ENCODE measurements at places on chromosomes 2 and 18. TPM values are rescaled to one million over a fixed set of nuclear protein-coding genes. Genes with fewer than 3 reads are reported as not detected.

Gene CAD
- 27.1 TPM for total RNA-seq

Gene MPHOSPH10
- 27.9 TPM for total RNA-seq

Gene ING5
- 36.5 TPM for total RNA-seq

Gene LTBP1
- total RNA-seq: 36.0 TPM

Gene PLCL1
- 7.7 TPM for total RNA-seq

- H3K27me3 ChIP-seq: no peaks in the 10 kb centered on the region
- no peak overlapping the region for H3K4me3 ChIP-seq
- H3K4me1 ChIP-seq: peaks cover 4% of the 10 kb centered on the region
- no peak for DNase-seq
Measured at GRCh38 chr2:235614176-235614860, 120.5 kb downstream of the AGAP1 start.

DNA sequence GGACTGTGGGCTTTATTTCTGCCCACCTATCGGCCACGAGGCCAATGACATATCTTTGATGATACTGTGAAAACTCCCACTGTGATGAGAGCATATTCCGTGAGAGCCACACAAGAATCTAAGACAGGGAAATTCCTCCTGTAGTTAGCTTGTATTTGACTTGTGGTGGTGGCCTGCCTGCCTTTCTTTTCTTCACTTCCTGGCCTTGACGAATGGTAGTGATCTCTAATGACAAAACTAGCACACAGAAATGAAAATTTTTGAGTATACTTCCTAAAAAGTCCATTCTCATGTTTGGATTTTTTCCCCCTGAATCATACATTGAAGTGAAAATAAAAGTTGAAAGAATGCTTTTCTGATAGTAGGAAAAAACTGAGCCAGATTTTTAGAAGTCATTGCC lies 94.4 kb downstream of the MGAT5 start:
- DNase-seq: no peak
- H3K4me3 ChIP-seq: no peak overlapping the region
- H3K4me1 ChIP-seq: no peaks in the 10 kb centered on the region
- H3K27ac ChIP-seq: no peak overlapping the region
- H3K27me3 ChIP-seq: no peaks in the 10 kb centered on the region

DNA sequence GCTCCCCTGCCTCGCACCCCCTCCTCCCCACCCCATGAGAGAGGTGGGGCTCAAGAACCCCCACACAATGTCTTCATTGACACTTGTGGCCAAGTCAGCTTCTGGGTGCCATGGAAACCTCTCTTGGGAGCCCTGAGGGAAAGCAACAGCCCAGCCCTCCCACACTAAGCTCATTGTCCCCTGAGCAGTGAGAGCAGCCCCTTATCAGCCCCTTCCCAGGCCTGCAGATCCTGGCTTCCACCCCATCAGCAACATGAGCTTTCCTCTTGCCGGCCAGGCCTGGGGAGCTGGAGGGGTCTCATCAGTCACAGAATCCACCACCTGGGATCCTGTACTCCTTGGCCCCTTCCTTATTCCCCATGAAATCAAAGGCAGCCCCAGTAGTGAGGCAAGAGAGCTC lies 107.8 kb upstream of the ST3GAL5 start:
- no peak for DNase-seq
- no peaks in the 10 kb centered on the region for H3K27me3 ChIP-seq
- H3K4me3 ChIP-seq: no peak overlapping the region
- peaks cover 64% of the 10 kb centered on the region for H3K4me1 ChIP-seq
- peak overlapping the region; percentile 85 for H3K27ac ChIP-seq

DNA sequence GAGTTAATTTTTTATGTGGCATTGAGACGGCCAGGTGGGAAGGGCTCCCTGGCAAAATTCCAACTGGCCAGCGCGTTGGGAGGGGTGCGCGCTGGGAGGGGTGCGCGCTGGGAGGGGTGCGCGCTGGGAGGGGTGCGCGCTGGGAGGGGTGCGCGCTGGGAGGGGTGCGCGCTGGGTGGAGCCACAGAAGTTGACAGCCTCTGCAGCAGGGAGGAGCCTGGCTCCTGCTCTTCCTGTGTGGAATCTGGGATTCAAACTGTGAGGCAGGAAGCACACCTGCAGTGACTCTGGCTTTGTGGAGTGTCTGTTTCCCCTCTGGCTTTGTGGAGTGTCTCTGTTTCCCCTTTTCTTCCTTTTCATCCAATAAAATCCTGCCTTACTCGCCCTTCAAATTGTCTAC lies 147.9 kb upstream of the CBLN2 start:
- DNase-seq: no peak
- no peak overlapping the region for H3K27ac ChIP-seq
- H3K4me3 ChIP-seq: peak overlapping the region; percentile 23
- no peaks in the 10 kb centered on the region for H3K4me1 ChIP-seq
- H3K27me3 ChIP-seq: no peaks in the 10 kb centered on the region

DNA sequence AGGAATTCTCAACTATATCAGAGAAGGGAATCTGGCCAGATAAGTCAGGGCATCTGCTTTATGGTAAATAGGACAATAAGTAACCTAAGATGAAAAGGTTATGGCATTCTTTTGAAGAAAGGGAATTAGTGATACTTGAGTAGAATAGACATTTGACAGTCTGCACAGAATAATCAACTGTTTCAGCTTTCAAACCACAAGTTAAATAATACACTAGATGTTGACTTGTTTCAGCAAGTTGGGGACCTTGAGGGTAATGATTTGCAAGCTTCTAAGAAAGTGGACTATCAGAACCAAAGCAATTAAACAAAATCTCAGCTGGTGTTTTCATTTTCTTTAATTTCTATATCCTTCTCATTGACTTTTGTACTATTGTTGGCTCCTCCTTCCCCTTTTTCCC lies 54.5 kb downstream of the SLC39A10 start:
- peaks cover 30% of the 10 kb centered on the region for H3K36me3 ChIP-seq
- H3K27ac ChIP-seq: no peak overlapping the region
- no peak for DNase-seq
- no peaks in the 10 kb centered on the region for H3K27me3 ChIP-seq
- H3K4me3 ChIP-seq: no peak overlapping the region
- no peaks in the 10 kb centered on the region for H3K4me1 ChIP-seq

GRCh38 chr18:60446821-60447220 lies 74.2 kb upstream of the MC4R start:
- H3K4me1 ChIP-seq: no peaks in the 10 kb centered on the region
- H3K4me3 ChIP-seq: no peak overlapping the region
- no peaks in the 10 kb centered on the region for H3K27me3 ChIP-seq
- no peak for DNase-seq

DNA sequence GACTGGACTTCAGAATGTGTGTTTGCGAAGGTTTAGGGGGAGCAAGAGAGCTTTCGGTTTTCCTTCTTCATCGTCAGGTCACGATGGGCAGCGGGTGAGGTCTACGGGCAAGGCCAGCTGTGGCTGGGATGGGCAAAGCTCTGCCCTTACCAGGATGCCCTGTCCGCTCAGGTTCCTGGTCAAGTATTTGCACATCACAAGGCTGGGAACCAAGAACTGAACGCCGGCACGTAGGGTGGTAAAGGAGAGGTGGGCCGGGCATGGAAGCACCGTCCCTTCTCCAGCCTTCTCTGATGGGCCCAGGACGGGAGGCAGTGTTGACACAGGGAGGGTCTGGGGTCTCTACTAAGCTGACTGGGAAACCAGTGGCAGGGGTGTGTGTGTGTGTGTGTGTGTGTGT lies 50.5 kb upstream of the UBE2F start:
- no peaks in the 10 kb centered on the region for H3K36me3 ChIP-seq
- H3K4me1 ChIP-seq: no peaks in the 10 kb centered on the region
- peak; percentile 30 for DNase-seq
- no peaks in the 10 kb centered on the region for H3K27me3 ChIP-seq
- H3K4me3 ChIP-seq: no peak overlapping the region
- no peak overlapping the region for H3K27ac ChIP-seq

DNA sequence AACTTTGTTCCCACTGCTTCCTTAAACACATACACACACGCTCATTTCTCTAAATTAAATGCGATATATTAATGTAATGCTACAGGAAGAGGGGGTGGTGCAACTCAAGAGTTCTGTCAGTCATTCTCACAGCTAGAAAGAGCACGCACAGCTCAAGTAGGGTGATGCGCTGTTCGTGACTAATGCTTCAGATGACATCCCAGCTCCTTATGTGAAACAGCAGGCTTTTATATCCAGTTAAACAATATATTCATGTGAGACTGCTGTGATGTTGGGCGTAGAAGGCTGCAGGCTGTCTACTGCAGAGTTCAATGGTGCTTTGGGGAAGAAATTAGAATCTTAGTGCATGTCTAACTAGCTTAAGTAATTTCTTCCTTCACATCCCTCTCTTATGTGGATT lies 912.6 kb upstream of the FSHR start:
- no peaks in the 10 kb centered on the region for H3K36me3 ChIP-seq
- no peak overlapping the region for H3K4me3 ChIP-seq
- no peak overlapping the region for H3K27ac ChIP-seq
- no peaks in the 10 kb centered on the region for H3K27me3 ChIP-seq

DNA sequence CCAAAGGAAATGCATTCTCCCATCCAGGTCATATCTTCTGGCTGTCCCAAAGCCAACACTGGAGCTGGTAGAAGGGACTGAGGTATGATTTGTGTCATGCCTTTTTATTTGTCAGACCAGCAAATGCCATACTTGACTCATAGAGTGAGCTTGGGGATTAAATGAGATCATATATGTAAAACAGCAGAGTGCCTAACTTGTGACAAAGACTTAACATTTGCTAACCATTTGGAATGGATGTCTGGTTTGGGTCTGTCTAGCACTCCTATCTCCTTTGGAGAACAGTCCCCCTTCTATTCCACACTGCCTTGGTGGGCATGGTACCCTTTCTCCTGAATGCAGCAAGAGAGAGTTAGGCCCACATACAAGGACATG lies 128.5 kb upstream of the LGALSL start:
- H3K27me3 ChIP-seq: no peaks in the 10 kb centered on the region
- no peak overlapping the region for H3K4me3 ChIP-seq
- no peak overlapping the region for H3K27ac ChIP-seq
- peaks cover 27% of the 10 kb centered on the region for H3K4me1 ChIP-seq
- H3K36me3 ChIP-seq: no peaks in the 10 kb centered on the region
- no peak for DNase-seq

GRCh38 chr18:52499644-52500043 lies 159.6 kb downstream of the DCC start:
- H3K4me3 ChIP-seq: no peak overlapping the region
- no peak for DNase-seq
- H3K27ac ChIP-seq: no peak overlapping the region
- H3K27me3 ChIP-seq: no peaks in the 10 kb centered on the region

DNA sequence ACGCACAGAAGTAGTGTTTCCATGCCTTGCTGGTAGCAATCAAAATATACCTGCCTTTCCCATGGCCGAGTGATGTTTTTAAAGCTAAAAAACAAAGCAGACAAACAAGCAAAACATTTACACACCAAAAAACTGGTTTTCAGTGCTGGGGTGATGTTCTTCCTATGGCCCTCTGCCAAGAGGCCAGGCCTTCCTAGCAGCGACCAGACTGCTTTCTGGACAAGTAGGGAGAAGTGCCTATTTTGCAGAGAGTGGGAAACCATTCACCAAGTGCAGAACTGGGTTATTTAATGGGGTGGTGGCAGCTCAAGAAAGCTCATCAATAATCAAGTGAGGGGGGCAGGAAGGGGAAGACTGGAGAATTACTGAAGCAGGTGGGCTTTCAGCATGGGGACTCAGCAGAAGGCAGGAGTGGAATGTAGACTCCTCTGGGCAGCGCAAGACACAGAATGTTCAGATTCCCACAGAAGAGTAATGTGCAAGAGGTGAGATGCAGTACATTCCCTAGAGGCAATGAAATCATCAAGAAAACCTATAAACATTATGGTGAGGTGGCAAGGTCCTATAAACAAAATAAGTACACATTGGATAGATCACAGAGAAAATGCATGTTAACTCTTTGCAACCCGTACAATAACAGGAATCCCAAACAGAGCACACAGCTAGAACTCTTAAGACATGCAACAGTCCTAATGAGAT lies 44.0 kb downstream of the CPO start:
- H3K4me3 ChIP-seq: no peak overlapping the region
- H3K27ac ChIP-seq: no peak overlapping the region
- no peaks in the 10 kb centered on the region for H3K27me3 ChIP-seq
- DNase-seq: no peak

DNA sequence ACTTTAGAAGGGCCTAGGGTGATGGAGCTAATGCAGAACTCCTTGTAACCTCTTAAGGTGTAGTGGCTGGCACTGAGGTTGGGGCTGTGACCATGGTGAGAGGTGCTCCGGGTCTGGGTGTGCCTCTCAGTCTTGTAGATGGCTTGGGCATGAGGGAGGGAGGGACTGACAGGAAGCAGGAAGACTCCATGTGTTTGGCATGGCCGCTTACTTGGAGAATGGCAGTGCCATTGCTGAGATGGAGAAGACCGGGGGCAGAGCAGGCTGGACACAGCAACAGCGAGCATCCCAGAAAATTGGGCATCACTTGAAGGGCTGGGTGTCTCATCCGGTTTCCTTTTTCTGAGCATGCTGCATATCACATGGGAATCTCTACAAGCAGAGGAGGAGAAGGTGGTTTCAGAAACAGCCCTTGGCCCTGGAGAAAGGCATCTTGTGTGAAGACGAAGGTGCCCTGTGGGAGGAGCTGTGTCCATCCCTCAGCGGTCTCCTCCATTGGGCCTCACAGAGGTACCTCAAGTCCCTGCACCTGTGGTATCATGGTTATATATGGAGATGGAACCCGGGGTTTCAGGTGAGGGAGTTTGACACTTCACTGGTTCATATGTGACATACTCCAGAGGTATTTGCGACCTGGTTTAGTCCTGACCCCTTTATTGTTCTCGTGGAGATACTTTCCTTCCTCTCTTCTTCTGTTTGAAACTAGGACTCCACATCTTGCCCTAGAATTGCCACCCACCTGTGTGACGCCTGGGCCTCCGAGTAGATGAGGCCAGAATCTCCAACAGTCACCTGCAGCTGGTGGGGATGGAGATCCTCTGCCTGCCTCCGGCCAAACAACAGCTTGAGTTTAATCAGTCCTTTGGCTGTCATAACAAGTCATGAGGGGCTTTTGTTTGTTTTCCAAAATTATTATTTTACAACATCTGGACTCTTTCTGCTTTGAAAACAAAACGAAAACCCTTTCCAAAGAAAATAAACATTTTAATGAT lies 45.6 kb downstream of the INPP4A start:
- peaks cover 26% of the 10 kb centered on the region for H3K4me1 ChIP-seq
- DNase-seq: no peak
- no peak overlapping the region for H3K27ac ChIP-seq

- H3K36me3 ChIP-seq: no peaks in the 10 kb centered on the region
- peak overlapping the region; percentile 65 for H3K27ac ChIP-seq
- H3K27me3 ChIP-seq: peaks cover 58% of the 10 kb centered on the region
- H3K4me1 ChIP-seq: peaks cover 15% of the 10 kb centered on the region
- peak overlapping the region; percentile 48 for H3K4me3 ChIP-seq
Measured at GRCh38 chr2:232632904-232633412, 446 bp upstream of the EFHD1 start.

- no peak overlapping the region for H3K27ac ChIP-seq
- H3K27me3 ChIP-seq: no peaks in the 10 kb centered on the region
- H3K4me3 ChIP-seq: no peak overlapping the region
- H3K4me1 ChIP-seq: no peaks in the 10 kb centered on the region
Measured at GRCh38 chr2:143313861-143314260, 184.6 kb downstream of the ARHGAP15 start.
